ENCODE measurements at places on chromosomes 4 and X. TPM values are rescaled to one million over a fixed set of nuclear protein-coding genes. Genes with fewer than 3 reads are reported as not detected.

The PKD2 gene
- total RNA-seq = 11.8 TPM

The GC gene
- total RNA-seq = not detected

The DUSP21 gene
- total RNA-seq = not detected

The DIPK2B gene
- total RNA-seq = not detected

The HELT gene
- total RNA-seq = not detected

DNA sequence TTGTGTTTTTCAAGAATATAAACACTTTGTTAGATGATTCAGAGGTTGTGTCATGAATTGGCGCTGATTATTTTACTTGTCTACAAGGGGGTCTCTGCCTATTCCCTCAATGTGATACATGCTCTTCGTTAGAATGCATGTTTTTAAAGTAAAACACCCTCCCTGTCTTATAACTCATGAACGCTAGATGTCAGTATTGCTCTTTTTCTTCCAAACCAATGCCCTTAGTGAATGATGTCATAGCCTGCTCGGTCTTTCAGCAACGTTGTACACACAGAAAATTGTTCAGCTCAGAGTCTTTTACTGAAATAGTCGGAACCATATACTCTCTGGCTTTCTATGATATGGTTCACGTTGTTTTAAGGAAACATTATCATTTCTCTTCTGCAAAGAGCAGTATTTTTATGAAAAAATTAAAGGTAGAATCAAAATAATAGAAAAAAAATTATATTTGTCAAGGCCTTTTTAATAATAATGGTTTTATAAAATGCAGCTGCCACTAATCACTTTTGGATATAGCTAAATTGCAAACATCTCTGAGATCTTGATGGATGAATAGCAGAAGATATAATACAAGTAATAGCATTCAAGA is 292.9 kb downstream of the TLL1 start:
- DNase-seq = peak; percentile 17
- no peaks in the 10 kb centered on the region for H3K4me1 ChIP-seq
- H3K27me3 ChIP-seq = no peaks in the 10 kb centered on the region
- no peak overlapping the region for H3K4me3 ChIP-seq

DNA sequence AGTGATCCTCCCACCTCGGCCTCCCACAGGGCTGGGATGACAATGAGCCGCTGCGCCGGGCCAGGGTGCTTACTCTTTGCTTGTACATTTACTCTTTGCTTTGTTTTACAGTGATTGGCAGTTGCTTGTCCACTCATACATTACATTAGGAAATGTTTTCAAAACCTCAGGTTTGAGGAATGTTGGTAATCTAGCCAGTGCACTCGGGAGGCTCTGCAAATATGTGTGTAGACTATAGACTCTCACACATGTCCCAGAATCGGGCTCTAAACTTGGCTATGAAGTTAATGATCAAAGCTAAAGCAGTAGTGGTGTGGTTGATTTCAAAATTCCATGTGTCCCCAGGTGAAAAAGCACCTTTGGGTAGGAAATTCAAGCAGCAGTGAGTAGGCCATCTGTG is 20.5 kb downstream of the TRMT44 start:
- H3K36me3 ChIP-seq = peaks cover 6% of the 10 kb centered on the region
- H3K4me3 ChIP-seq = no peak overlapping the region
- H3K27ac ChIP-seq = no peak overlapping the region

DNA sequence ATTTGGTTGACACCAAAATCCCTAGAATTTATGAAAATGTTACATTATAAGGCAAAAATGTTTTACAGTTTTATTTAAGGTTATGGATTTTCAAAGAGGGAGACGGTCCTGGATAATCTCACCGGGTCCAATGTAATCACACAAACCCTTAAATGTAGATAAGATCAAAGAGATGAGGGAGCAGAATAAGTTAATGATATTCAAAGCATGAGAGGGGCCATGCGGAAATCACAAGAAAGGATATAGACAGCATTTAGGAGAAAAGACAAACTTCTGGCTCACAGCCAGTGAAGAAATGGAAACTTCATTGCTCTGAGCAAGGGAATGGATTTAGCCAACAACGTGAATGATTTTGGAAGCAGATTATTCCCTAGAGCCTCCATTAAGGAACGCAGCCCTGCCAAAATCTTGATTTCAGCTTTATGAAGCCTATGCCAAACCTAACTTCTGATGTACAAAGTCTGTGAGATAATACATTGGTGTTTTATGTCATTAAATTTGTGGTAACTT is 684.4 kb upstream of the GNPDA2 start:
- no peaks in the 10 kb centered on the region for H3K4me1 ChIP-seq
- DNase-seq = no peak
- H3K4me3 ChIP-seq = no peak overlapping the region
- no peak overlapping the region for H3K27ac ChIP-seq

GRCh38 chrX:12206413-12206812 is 68.1 kb downstream of the FRMPD4 start:
- H3K4me1 ChIP-seq = no peaks in the 10 kb centered on the region
- no peak overlapping the region for H3K27ac ChIP-seq
- no peaks in the 10 kb centered on the region for H3K36me3 ChIP-seq
- no peaks in the 10 kb centered on the region for H3K27me3 ChIP-seq

GRCh38 chrX:118066867-118067515 is 49.6 kb downstream of the KLHL13 start:
- H3K27ac ChIP-seq = no peak overlapping the region
- H3K27me3 ChIP-seq = no peaks in the 10 kb centered on the region
- no peaks in the 10 kb centered on the region for H3K36me3 ChIP-seq
- H3K4me1 ChIP-seq = no peaks in the 10 kb centered on the region
- no peak for DNase-seq

DNA sequence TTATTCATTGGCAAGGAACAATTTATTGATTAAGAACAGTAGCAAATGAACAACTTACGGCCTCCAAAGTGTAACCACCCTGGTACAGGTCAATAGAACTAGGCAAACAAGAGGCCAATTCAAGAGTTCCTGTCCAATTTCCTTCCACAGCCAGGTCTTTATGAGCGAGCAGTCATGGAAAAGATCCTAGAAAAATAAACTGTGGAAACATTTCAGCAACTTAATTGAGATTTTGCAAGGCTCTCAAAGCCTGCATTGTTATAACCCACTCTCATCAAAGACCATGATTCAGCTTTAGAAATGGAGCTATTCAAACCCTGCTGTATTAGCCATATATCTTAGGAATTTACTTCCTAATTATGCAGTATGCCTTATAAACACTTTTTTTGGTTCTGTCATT is 43.6 kb downstream of the UNC5C start:
- H3K36me3 ChIP-seq = no peaks in the 10 kb centered on the region
- no peak for DNase-seq
- no peak overlapping the region for H3K4me3 ChIP-seq
- no peaks in the 10 kb centered on the region for H3K4me1 ChIP-seq

- H3K27ac ChIP-seq = peak overlapping the region; percentile 55
- H3K36me3 ChIP-seq = peaks cover 4% of the 10 kb centered on the region
- peaks cover 90% of the 10 kb centered on the region for H3K27me3 ChIP-seq
- DNase-seq = peak; percentile 18
Measured at GRCh38 chr4:112513971-112514646, 1.9 kb downstream of the NEUROG2 start.

GRCh38 chr4:124053872-124054538 is 657.4 kb downstream of the SPRY1 start:
- no peaks in the 10 kb centered on the region for H3K27me3 ChIP-seq
- no peaks in the 10 kb centered on the region for H3K4me1 ChIP-seq
- H3K27ac ChIP-seq = no peak overlapping the region
- no peak for DNase-seq

DNA sequence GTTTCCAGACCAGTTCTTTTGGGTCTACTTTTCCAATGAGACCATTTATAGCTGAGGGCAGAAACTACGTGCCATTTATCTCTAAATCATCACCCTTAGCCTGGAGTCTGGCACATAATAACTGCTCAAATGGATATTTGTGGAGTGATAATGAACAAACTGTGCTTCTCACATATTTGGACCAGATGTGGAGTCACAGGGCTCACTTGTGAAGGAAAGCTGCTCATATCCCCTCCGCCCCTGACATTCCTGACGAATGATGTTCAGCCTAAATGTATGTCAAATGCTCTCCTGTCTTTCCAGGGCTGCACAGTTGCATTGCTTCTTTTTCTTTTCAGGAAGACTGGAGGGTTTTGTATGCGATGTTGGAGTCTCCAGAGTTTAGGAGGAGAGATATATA is 110.1 kb downstream of the GBA3 start:
- no peaks in the 10 kb centered on the region for H3K4me1 ChIP-seq
- H3K36me3 ChIP-seq = no peaks in the 10 kb centered on the region
- no peaks in the 10 kb centered on the region for H3K27me3 ChIP-seq
- no peak for DNase-seq
- H3K27ac ChIP-seq = no peak overlapping the region
- no peak overlapping the region for H3K4me3 ChIP-seq

DNA sequence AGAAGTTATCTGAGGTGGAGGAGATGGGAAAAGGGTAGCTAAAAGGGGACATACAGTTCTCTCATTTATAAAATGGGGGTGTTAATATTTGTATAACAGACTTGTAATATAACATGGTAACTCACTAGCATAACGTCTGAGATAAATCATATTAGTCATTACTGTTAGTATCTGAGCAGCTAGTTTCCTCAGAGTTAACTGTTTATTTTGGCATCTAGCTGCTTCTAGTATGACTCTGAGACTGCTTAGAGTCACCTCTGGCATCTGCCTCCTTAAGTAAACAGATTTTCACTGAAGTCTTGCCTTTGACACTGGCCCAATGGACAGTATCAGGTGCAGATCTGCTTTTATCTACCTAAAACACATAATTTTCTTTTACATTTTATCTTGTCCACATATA is 58.1 kb downstream of the SLC30A9 start:
- H3K36me3 ChIP-seq = peaks cover 34% of the 10 kb centered on the region
- H3K4me1 ChIP-seq = no peaks in the 10 kb centered on the region
- H3K27ac ChIP-seq = no peak overlapping the region
- DNase-seq = no peak
- H3K4me3 ChIP-seq = no peak overlapping the region

- DNase-seq = no peak
- no peaks in the 10 kb centered on the region for H3K36me3 ChIP-seq
- H3K27ac ChIP-seq = no peak overlapping the region
- no peak overlapping the region for H3K4me3 ChIP-seq
- H3K27me3 ChIP-seq = peaks cover 2% of the 10 kb centered on the region
- no peaks in the 10 kb centered on the region for H3K4me1 ChIP-seq
Measured at GRCh38 chrX:50111742-50112141, 89.1 kb downstream of the AKAP4 start.

- H3K27ac ChIP-seq = no peak overlapping the region
- DNase-seq = no peak
- H3K27me3 ChIP-seq = peaks cover 35% of the 10 kb centered on the region
- H3K4me1 ChIP-seq = no peaks in the 10 kb centered on the region
Measured at GRCh38 chr4:185082561-185082960, 60.5 kb upstream of the SLC25A4 start.

DNA sequence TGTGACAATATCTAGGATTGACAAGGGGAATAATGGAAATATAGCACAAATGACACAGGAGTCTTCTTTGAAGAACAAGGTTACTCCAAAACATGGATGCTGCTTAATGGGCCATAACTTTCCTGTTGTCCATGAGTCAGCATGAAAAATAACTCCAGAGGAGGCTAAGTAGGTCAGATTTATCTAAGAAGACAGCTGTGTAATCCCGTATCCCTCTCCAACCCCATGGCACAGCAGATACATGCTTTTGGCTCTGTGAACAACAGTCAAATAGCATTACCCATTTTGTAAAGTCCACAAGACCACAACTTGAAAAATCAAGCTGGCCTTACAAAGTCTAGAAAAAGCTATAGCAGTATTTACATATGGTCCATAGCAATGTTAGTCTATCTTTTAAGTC is 2.1 kb upstream of the TMEM131L start:
- no peaks in the 10 kb centered on the region for H3K27me3 ChIP-seq
- H3K27ac ChIP-seq = no peak overlapping the region
- peaks cover 20% of the 10 kb centered on the region for H3K36me3 ChIP-seq

Data from activated CD4-positive, alpha-beta T cell treated with anti-CD3 and anti-CD28 coated beads, Interleukin-2, amount 10 ng/mL, durations not matched to agents 7 days and 5 days (primary cell).